Panc1 (cell line): ENCODE measurements at places on chromosomes 7 and 10. TPM values are rescaled to one million over a fixed set of nuclear protein-coding genes. Genes with fewer than 3 reads are reported as not detected.

DNA sequence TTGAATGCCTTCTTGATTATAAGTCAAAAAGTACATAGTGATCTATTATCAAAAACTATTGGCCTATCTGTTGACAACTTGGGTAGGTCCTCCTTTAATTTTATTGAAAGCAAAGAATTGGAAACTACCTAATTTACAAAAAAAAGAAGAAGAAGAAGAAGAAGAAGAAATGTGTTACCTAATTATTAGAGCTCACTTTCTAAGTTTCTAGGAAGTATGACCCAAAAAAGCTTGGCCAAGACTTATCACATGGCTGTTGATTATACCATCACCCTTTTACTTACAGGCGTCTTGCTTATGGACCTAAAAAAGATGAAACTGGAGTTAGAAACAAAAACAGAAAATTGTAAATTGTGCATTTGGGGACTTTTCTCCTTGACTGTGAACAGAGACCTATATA lies 81.8 kb upstream of the PIK3CG start:
- no peak for DNase-seq

Gene GPR15LG
- total RNA-seq: 0.41 TPM

- DNase-seq: no peak
These were observed 19.1 kb upstream of the GIMAP2 start for GRCh38 chr7:150666412-150666811.

DNA sequence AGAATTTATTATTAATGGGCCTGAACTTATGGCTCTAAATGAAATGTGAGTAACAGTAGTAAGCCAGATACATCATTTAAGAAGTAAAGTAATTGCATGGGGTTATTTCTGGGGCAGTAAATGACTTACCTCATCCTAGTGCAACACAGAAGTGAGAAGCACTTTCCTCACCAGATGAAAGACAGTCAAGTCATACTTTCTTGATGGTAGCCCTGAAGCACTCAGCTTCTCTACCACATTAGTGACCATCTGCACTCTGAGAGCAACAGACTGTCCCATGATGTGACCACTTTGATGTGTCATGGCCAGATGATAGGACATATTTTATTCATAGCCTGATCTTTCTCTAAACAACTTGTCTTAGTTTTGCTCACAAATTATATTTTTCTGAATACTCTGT lies 369.5 kb upstream of the PHF14 start:
- no peak for DNase-seq

DNA sequence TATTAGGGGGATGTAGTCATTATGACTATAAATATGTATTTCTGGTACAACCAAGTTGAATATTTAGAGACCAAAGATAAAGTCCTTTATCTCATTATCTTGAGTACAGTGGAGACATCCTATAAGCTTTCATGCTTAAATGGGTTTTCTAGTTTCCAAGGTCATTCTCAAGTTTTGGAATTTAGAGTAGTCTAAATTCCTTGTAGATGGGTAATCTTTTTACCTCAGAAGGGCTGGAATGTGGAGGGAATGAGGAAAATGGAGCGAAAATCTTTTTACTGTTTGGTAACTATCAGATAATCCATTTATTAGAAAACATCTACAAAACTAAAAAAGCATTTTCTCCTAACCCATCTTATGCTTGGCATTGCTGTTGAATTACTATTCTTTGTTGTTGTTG lies 181.3 kb downstream of the RNF133 start:
- no peak for DNase-seq

- no peak for DNase-seq
These were observed 23.6 kb downstream of the SLC35B4 start for GRCh38 chr7:134293002-134293740.

DNA sequence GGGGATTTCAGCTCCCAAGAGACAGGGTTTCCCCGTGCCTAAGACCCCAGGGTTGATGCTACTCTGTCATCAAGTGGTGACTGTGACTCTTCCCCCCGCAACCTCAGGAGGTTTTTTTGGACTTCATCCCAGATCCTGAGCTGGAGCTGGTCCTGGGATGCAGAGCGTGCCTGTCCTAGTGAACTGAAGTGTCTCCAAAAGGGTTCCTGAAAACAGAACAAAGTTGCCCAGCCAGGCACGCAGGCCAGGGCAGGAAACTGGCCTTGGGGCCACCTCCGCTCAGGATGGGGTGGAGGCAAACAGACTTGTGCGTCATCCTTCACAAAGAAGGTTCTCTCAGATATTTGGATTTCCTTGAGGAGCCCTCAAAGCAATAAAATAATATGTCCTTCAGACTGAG lies 118.9 kb downstream of the ITIH5 start:
- no peak for DNase-seq

DNA sequence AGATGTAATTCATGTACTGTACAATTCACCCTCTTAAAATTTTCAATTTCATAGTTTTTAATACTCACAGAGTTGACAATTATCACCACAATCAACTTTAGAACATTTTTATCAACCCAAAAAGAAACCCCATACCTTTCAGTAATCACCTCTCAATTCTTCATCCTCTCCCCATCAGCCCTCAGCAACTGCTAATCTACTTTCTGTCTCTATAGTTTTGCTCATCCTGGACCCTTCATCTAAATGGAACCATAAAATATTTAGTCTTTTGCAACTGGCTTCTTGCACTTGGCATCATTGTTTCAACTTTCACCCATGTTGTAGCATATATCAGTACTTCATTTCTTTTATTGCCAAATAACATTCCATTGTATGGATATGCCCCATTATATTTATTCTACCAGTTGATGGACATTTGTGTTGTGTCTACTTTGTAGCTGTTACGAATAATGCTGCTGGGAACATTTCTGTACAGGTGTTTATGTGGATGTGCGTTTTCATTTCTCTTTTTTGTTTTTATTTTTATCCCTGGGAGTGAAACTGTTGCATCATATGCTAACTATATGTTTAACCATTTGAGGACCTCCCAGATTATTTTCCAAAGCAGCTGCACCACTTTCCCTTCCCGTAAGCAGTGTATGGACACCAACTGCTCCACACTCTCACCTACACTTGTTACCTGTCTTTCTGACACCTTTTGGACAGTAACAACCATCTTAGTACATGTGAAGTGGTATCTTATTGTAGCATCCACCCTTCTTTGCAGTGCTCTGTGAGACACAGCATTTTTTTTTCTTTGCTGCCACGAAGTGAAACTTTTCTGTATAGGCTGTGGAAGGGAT lies 65.4 kb upstream of the APBB1IP start:
- DNase-seq: no peak

DNA sequence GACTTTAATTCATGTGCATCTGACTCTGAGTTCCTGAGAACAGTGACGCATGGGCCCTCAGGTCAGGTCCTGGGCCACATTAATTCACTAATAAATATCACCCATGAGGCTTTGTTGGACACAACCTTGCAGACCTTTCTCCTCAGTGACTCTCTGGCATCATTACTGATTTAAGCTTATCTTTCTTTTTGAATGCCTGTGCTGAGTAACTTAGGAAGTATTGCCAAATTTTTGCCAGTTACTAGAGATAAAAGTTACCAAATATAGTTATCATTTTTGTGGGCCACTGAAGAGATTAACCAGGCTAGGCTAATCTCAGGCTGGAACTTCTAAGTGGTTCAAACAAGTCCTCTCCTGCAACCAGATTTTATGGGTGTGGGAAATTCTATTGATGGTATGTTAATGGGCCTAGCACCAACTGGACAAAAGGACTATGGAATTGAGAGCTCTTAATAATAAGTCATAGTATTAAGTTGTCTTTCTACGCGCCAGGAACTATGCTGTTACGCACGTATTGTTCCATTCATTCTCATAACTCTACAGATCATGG lies 28.8 kb upstream of the PRTFDC1 start:
- DNase-seq: no peak

- no peak for DNase-seq
These were observed 1.4 kb downstream of the GIMAP5 start for GRCh38 chr7:150738591-150739001.

- DNase-seq: no peak
These were observed 39.9 kb upstream of the HECW1 start for GRCh38 chr7:43072530-43072929.

DNA sequence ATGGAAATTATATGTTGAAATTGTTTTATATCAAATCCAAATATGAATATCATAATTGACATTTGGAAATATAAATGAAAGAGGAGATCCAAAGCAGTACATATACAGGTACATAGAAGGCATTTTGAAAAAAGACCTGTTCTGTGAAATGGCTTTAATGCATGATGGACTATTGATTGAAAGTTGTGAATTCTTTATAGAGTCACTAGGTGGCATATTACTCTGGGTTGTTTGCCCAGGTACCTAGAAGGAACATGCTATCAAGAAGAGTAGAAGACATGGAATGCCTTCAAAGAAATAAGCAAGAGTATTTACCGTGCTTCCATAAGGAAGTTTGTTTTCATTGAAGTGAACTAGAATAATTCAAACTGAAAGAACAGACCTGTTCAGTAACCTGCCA lies 160.0 kb upstream of the ANK3 start:
- DNase-seq: no peak

Gene KLLN
- total RNA-seq: 1.3 TPM

- DNase-seq: no peak
These were observed 86.8 kb upstream of the CACNA2D1 start for GRCh38 chr7:82530361-82530760.

Gene CFAP69
- total RNA-seq: 0.51 TPM

DNA sequence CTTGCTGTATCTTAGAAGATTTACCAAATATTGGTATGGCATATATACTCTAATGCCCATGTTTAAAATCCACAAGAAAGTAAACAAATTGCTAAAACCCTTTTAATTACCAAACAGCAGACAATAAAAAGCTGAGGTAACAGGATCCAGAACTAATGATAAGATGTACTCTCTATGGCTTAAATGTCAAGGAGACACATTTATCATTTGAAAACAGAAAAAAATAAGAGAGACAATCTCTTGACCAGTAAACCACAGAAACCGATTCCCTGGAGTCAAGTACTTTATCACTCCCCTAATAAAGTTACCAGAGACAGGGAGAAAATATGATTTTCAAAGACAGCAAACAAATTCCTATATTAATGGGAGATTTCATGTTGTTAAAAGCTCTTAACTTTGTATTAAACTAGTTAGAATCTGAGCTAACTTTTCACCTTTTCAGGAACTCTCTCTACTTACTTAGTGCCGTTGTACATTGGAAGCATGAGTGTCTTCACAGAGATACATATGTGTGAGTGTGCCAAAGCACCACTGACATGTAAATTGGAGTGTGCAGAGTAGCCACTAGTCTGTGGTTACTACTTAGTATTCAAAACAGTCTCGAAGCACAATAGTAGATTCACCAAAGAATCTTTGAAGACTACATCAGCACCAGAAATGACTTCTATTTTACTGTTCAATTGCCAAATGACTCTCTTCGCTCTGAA lies 44.2 kb downstream of the TSPAN12 start:
- DNase-seq: no peak

- no peak for DNase-seq
These were observed 40.0 kb downstream of the MICALL2 start for GRCh38 chr7:1419310-1419634.

Gene MLXIPL
- total RNA-seq: 7.2 TPM

Gene AKR1C8
- total RNA-seq: not detected

DNA sequence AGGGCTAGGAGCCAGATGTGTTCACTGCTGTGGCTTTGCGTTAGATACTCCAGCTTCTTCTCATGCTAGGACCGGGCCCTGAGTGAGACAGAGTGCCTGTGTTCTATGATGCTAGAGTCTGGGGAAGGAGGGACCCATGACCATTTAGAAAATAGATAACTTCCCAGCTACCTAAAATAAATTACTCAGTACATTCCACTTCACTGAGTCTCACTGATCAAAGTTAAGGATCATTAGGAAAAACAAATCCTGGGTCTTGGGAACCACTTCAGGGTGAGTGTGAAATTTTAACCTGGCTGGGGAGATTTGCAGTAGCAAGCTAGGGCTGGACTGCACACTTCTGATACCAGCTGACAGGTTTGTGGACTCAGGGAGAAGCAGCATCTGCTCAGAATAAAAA lies 138.1 kb downstream of the EMX2 start:
- no peak for DNase-seq
